ENCODE measurements at places on chromosomes 12 and 14.

- DNase-seq, result no peak
Observed at GRCh38 chr12:131432532-131433260, 278.2 kb upstream of the SFSWAP start.

DNA sequence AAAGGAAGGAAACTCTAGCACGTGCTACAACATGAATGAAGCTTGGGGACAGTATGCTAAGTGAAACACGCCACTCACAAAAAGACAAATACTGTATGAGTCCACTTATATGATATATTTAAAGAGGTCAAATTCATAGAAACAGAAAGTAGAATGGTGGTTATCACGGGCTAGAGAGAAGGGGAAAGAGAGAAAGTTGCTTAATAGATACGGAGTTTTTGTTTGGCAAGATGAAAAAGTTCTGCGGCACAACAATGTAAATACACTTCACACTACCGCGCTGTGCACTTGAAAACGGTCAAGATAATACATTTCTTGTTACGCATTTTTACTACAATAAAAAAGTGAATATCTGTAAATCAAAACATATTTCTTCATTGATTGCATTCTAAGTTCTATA lies 37.3 kb downstream of the FBLN5 start:
- DNase-seq, result no peak

- DNase-seq, result no peak
Observed at GRCh38 chr14:38199076-38199475, 8.6 kb upstream of the SSTR1 start.

- DNase-seq, result no peak
Observed at GRCh38 chr14:32379447-32379846, 50.3 kb downstream of the AKAP6 start.

GRCh38 chr12:53190108-53190729 lies 9.5 kb upstream of the CSAD start:
- peak; percentile 70 for DNase-seq

GRCh38 chr12:123971770-123972456 lies 718 bp downstream of the CCDC92 start:
- DNase-seq, result peak; percentile 31

DNA sequence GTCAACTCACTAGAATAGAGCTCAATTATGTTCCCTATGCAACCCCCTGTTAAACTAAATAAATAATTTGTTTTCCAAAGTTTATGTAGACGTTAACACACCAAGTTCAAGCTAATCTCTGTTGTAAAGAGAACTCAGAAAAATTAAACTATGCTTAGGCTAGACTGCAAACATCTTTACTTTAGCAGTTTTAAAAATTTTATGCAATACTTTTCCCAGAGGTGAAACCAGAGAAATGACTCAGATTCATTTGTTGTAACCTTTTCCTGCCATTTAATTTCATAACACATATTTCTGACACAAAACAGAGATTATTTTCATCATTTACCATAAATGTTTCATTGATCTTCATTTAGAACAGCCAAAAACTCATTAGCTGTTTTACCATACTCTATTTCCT lies 27.4 kb downstream of the ABCC9 start:
- DNase-seq, result no peak

DNA sequence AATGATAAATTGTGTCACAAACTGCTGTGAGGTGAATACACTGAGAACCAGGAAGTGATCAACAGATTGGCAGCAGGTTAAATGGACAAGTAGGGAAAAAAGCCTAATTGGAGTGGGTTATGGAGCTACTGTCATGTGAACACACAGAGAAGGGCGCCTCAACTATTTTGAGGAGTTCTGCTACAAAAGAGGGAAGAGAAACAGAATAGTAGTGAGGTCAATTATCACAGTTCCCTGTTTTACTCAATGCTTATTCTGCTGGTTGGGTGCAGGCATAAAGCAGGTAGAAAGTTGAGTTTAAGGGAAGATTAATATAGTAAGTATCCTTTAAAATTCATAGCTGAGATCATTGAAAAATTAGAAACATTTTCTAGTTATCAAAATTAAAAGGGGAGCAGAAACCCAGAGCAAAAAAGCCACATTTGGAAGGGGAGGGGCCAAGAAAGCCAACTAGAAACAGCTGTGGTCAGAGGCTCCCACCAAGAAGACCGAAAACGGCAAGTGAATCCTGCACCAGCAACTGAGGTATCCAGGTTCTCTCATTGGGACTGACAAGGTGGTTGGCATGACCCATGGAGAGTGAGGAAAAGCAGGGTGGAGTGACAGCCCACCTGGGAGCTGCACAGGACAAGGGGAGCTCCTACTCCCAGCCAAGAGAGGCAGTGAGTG lies 105.7 kb downstream of the ZC3H14 start:
- DNase-seq, result no peak

- DNase-seq, result no peak
Observed at GRCh38 chr12:59828521-59828920, 232.7 kb downstream of the SLC16A7 start.

DNA sequence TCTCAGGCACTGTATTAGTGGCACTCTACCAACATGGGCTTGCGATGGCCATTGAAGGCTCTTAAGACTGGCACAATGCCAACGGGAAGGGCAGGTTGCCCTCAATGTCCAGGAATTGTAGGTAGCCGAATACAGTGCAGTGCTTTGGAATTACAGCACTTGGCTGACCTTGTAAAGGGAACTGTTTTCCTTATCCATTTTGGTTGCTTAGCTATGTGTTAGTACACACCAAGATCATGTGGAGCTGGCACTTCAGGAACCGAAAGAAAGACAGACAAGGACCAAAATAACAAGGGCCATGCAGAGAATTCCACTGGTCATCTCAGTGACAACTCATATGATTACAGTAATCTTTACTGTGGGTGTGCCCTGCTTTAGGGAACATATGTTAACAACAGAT lies 72.7 kb downstream of the DYRK2 start:
- no peak for DNase-seq

- DNase-seq, result no peak
Observed at GRCh38 chr12:119620490-119620889, 26.9 kb downstream of the TMEM233 start.

DNA sequence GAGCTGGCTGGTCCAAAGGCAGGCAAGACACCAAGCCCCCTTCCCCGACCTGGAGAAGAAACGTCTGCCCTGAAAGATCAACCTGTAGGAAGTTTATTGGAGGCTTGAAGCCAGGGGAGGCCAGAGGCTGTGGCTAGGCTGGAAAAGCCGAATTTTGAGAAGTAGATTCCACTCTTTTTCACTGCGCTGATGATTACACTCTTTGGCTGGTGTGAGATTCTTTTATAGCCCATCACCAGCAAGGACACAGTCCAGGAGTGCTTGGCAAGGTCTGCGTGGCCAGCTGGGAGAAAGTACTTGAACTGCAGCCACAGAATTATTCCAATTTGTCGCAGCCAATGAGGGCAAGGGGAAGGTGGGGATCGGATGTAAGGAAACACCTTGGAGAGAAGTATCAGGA lies 45.0 kb downstream of the SYNE3 start:
- peak; percentile 12 for DNase-seq

- DNase-seq, result no peak
Observed at GRCh38 chr14:23454445-23454856, 15.1 kb upstream of the NGDN start.

GRCh38 chr12:46484396-46485061 lies 112.0 kb upstream of the SLC38A2 start:
- no peak for DNase-seq

GRCh38 chr12:124636138-124636978 lies 68.9 kb upstream of the NCOR2 start:
- DNase-seq, result peak; percentile 95

- no peak for DNase-seq
Observed at GRCh38 chr12:129651951-129652350, 251.9 kb downstream of the TMEM132D start.
